ENCODE measurements at places on chromosomes 4 and X.

- no peak for DNase-seq
Observed at GRCh38 chrX:55702671-55703070, 14.9 kb upstream of the RRAGB start.

DNA sequence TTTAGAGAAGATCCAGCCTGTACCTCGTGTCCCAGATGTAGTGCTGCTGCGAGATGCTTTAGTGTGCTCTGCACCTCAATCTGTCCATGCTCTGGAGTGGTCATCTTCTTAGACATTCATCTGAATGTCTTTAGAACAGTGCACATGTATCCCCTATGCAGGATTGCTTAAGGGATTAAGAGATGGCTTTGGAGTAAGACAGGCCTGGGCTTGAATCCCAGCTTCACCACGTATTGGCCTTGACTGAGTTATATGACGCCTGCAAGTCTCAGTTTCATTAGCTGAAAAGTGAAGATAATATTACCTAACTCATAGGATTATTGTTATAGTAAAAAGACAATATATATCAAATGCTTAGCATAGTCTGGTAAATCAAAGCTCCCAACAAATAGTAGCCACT lies 98.3 kb downstream of the NFKB1 start:
- DNase-seq, result no peak

DNA sequence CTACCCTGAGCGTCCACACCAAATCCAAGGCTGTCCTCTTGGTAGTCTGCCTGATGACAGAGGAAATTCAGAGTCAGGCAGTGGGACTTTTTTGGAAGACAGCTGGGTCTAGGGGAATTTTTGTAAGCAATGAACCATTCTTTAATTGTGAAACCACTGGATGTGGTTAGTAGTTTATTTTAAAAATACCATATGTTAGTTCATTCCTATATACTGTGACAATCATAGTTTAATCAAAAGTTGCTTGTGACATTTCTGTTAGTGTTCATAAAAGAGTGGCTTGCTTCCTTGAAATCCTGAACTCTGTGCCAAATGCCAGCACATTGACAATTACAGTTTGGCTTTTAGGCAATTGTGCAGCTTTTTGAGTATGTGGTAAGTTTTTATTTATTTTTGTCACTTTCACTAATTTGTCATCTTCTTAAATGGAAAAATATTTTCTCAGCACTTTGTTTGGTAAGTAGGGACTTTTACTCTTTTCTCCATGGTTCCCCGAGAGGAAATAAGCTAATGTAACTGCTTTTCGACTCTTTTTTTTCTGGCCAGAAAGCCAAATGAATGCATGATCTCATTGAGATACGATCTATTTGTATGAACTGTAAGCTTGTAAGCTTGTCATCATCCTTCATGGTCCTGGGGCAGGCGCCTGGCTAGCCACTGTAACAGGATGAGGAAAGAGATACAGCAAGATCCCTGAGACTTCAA lies 72.6 kb upstream of the SLC4A4 start:
- no peak for DNase-seq

DNA sequence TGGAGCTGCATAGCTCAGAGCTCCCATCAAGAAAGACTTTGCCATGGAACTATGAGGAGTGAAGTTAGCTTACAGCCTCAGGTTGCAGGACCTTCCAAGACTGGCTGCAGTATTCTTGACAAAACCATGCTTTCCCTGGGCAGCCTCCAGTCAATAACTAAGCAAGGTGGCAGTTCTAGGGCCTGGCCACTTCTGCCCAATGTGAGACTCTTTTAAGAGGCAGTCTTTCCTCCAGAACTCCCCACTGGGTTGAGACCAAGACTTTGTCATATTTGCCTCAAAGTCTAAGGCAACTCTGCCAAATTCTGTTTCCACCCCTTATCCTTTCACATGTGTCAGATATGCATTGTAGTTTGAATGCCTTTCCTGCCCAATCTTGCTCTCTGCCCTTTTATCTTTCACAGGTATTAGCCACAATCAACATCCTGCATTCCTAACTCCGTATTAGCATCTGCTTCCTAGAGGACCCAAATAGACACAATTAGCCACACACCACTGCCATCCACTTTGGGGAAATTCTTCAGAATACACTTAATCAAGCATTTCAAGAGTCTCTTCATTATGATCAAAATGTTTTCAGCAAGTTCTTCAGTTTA lies 17.7 kb upstream of the SLC25A43 start:
- DNase-seq, result no peak

GRCh38 chr4:8167291-8167690 lies 8.7 kb upstream of the ABLIM2 start:
- DNase-seq, result no peak

DNA sequence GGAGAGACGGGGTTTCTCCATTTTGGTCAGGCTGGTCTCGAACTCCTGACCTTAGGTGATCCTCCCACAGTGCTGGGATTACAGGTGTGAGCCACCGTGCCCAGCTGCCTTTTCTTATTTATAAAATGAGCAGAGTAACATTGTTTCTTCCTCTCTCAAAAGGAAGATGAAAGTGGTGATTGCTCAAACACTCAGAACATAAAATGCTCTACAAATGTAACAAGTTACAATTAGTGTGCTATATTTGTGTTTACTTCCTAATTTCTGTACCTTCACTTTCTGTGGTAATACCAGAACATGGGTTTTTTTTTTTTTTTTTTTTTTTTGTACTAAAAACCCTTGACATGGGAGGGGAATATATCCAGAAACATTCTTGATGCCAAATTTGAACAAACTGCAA lies 197.9 kb downstream of the MGST2 start:
- DNase-seq, result no peak

Measured in CD4-positive, alpha-beta T cell (primary cell).